ENCODE measurements at places on chromosomes 5 and 9.

DNA sequence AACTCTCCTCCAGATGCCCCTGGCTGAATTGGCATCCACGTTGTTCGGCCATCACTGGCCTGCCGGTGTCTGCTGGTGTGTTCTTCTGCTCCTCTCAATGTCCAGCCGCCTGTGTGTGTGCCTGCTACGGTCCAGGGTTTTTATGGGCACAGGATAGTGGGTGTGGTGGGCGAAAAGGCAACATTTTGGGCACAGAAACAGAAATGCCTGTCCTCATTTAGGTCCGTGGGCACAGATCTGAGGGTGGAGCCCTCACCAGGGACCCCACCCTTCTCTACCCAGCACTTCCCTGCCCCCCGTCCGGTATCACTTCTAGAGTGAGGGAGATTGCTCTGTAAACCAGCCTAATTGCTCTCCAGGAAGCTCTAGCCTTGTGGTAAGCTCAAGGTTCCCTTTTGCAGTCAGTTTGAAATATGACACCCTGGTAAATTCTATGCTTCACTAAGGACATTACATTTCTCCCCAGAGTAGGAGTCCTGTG lies 410.1 kb downstream of the MAT2B start:
- DNase-seq, result peak; percentile 15

- DNase-seq, result no peak
These were observed 711.0 kb upstream of the CTNND2 start for GRCh38 chr5:12615141-12615820.

DNA sequence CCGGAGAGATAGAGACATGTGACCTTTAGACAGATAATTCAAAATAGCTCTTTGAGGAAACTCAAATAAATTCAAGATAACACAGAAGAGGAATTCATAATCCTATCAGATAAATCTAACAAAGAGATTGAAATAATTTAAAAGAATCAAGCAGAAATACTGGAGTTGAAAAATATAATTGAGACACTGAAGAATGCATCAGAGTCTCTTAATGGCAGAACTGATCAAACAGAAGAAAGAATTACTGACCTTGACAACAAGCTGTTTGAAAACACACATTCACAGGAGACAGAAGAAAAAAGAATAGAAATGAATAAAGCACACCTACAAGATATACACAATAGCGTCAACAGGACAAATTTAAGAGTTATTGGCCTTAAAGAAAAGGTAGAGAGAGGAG lies 40.4 kb upstream of the DEPDC1B start:
- DNase-seq, result no peak

- no peak for DNase-seq
These were observed 18.4 kb upstream of the ZNF474 start for GRCh38 chr5:122110987-122111386.

DNA sequence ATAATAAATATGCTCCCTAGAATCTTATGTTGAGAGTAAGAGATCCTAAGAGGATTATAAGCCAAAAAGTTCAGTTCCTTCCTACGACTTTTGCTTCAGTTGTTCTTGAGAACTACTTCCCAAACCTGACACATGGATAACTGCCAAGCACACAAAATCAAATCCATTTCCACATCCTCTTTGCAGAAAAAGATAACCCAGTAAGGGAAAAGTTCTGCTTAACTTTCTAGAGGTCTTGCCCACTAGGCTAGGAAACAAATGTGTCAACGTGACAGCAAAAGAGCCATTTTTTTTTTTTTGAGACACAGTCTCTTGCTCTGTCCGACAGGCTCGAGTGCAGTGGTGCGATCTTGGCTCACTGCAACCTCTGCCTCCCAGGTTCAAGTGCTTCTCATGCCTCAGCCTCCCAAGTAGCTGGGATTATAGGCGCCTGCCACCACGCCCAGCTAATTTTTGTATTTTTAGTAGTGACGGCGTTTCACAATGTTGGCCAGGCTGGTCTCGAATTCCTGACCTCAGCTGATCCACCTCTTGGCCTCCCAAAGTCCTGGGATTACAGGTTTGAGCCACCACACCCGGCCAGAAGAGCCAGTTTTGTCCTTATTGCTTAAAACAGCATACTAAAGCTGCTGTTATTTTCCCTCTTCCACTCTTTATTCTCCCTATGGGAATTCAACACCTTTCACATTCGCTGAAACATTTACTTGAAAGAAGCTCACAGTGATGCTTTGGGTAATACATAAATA lies 24.2 kb downstream of the CSNK1A1 start:
- DNase-seq, result no peak

GRCh38 chr5:96658272-96658671 lies 3.9 kb upstream of the CAST start:
- no peak for DNase-seq

DNA sequence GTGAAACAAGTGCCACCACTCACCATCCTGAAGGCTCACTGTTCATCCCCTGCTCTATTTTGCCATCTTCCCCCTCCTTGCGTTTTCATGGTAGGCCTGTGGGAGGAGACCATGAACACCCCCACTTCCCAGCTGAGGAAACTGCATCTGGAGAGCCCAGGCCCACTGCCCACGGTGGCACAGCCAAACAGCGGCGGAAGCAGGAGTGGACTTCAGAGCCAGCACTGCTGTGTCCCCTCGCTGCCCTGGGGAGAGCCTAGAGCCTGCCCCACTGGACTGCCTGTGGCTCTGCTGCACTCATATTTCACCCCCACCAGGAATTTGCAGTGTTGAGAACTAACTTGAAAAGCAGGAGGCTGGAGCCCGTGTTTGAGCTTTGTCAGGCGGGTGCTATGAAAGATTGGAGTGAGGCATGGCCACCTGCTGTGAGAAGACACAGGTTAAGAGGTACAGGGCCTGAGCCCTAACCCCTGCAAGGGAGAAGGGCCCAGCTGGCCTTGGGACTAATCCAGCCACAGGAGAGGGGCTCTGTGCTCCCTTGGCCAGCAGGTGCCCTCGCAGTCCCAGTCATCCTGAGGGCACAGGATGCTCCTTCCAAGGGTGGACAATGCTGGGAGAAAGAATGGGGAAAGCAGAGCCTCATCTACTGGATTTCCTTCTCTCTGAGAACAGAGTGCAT lies 79.0 kb downstream of the MACROH2A1 start:
- no peak for DNase-seq

GRCh38 chr9:112997236-112997941 lies 14.6 kb downstream of the ZNF883 start:
- no peak for DNase-seq

GRCh38 chr9:74940600-74940999 lies 12.1 kb downstream of the C9orf40 start:
- DNase-seq, result no peak

DNA sequence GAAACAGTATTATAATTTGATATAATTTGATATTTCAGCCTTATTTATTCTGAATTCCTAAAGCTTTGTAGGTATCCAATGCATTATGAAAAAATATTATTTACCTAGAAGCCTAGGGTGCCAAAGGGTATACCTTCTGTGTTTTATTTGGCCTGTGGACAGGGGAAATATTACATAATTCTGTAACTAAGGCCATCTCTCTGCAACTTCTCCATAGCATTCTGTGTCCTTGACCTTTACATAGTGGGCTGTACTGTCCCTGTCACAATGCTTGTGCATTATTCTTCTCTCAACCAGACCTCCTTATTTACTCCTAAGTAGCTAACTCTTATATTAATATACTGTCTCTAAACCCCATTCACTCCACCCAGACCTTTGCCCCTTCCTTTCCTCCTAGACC lies 57.0 kb upstream of the RANBP6 start:
- DNase-seq, result no peak

- DNase-seq, result no peak
These were observed 29.3 kb upstream of the TBC1D2 start for GRCh38 chr9:98284754-98285153.

- DNase-seq, result peak; percentile 73
These were observed 13.6 kb upstream of the GM2A start for GRCh38 chr5:151239237-151239861.

DNA sequence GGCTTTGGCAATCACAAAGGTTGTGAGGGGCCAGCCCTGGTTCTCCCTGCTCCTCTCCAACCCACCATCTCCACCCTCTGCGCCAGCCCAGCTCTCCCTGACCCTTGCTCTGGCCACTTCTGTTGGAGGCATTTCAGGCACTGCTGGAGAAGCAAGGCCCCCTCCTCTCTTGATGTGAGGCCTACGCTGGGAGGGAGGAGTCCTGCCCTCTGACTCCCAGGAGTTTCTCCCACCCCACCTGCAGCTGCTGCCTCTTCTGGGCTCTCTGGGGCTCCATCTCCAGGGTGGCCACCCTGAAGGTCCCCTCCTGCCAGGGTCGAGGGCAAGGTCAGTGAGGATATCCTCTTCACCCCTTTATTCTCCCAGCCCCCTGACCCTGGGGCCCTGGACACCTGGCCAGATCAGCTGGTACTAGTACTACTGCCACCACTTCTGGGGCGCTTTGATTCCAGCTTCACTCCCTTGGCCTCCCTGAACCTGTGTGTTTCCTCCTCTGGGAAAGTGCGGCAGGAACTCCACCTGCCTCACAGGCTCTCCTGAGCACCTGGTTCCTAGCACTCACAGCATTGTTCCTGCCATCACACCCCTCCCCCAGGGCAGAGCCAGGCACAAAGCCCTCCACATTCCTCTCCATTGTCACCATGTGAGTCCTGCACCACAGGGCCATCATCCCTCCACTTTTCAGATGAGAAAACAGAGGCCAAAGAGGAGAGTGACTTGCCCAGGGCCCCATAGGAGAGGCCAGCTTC lies 23.8 kb upstream of the TDRD7 start:
- peak; percentile 15 for DNase-seq

- DNase-seq, result no peak
These were observed 116.5 kb downstream of the PIK3R1 start for GRCh38 chr5:68332080-68332451.

DNA sequence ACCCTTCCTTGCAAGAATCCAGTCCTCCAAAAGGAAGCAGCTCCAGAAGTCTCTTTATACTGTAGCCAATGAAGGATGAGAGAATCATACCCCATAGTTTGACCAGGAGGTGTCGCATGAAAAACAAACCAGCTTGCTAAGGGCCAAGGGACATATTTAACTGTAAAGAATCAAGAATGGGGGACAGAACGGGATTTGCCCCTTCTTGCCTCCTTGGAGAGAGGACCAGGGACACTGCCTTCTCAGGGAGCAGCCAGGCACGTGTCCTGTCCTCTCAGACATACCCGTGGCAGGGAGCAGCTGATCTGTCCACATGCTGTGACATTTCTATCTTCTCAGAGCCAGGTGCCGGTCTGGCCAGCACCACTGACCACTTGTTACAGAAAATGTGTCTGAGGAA lies 11.7 kb downstream of the PRUNE2 start:
- no peak for DNase-seq

DNA sequence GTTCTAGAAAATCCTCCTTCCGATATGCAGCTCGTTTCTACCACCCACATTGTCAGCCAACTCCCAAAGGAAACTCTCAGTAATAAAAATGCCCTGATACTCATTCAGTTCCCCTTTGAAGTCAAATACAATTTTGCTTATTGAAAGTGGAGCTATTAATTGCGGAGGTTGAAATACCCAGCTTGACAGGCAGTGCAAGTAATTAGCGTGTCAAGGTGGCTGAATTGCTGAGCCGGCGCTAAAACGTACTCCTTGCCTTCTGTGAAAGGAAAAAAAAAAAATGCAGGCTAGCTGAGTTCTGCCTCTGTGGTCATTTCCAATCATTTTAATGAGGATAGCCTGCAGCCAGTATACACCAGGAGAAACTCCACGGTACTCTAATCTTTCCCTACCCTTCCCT lies 165.5 kb downstream of the RORB start:
- no peak for DNase-seq

DNA sequence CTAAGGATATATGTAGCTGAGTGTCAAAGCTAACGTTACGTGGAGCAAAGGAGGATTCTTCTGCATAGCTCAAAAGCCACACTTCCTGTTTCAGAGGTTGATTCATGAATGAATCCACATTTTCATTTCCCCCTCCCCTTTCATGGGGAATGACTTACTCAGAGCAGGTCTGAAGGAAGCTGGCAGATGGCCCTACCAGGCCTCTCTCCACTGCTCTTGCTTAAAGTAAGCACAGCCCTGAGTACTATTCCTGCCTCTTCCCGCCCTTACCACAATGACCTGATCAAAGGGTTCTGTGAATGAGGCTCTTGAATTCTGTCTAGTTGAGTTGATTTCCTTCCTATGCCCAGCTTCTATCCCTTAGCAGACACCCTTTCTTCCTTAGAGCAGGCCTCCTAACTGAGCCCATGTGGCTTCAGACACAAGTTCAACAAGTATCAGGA lies 6.3 kb downstream of the IGIP start:
- no peak for DNase-seq

GRCh38 chr5:113123618-113124017 lies 147.0 kb downstream of the DCP2 start:
- DNase-seq, result no peak

DNA sequence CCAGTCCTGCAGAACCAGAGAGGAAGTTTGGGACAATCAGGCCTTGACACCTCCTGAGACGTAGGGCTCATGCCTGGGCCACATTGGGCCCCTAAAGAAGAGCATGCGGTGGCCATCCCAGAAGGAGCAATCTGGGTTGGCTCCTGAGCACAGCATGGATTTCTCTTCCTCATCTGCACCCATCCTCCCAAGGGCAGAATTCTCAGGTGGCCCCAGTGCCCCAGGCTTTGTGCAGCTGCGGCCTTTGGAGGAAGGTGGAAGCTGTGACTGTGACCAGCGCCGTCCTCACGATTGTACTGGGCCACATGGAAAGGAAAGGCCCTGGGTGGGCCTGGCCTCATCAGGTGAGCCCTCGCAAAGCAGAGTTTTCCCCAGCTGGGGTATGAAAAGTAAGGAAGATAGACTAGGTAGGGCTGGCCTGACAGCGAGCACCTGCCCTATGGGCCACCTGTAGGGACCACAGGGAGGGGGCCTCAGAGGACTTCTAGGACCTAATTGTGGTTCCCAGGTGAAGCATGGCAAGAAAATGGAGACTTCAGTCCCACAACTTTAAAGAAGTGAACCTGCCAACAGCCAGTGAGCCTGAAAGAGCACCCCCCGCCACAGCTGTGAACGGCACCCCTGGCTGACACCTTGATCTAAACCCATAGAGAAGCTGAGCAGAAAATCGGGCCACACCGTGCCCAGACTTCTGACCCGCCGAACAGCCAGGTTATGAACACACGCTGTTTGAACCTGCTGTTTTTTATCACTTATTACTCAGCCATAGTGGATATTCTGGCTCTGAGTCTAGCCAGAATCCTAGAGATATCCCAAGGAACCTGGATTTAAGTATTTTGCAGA lies 164.1 kb downstream of the IRX2 start:
- no peak for DNase-seq

DNA sequence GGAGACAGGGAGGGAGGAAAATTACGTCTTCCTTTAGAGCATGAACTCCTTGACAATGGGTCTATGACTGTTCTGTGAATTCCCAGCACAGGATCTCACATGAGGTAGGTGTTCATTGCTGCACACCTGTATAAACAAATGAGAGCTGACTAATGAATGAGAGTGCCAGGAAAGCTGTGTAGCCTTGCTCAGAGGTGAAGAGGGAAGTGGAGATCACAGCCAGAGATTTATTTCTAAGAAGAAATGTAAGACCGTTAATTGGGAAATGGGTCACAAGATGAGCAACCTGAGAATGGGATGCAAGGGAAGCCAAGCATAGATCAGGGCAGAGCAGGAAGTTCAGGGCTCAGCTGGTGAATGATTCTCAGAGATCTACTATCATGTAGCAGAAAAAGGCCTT lies 295.1 kb downstream of the CDK5RAP2 start:
- DNase-seq, result no peak

GRCh38 chr9:99249619-99250018 lies 27.5 kb downstream of the SEC61B start:
- DNase-seq, result no peak

All from GM10248 (cell line).